NCI-H2029 treated with DMSO at 0.1 percent for 48 hours (cell line): ENCODE measurements at places on chromosomes 3 and 15.

GRCh38 chr15:101689901-101690300 lies 34.4 kb downstream of the TARS3 start:
- DNase-seq: no peak

DNA sequence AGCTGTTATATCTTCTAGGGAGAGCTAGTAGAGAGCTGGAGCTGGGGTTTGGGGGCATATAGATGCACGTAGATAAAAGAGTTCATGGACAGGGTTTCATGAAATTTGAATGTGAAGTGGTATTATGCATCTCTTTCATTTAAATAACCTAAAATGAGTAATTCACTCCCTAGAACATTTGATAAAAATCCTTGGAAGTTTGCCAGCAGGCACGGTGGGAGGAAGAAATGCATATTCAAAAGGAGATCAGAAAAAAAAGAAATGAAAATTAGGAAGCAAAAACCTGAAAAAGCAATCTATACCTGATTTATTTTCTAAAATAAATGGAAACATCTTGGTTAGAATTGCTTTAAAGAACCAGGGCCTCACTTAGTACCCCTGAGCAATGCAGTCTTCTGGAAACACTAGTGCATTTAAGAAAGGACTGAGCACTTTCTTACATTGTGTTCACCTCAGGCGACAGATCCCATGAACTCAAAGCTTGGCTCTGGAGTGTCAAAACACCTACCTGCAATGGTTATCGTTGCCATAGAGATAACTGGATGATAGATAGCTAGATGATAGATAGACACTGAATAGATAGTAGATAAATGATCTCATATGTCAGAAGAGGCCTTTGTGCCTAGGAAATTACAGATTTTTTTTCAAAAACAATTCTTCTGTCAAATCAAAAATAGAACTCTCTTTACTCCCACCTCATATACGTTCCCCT lies 458.6 kb upstream of the THRB start:
- no peak for DNase-seq

GRCh38 chr3:188513662-188514328 lies 359.8 kb downstream of the LPP start:
- no peak for DNase-seq

- no peak for DNase-seq
Measured at GRCh38 chr3:74858086-74858485, 243.6 kb upstream of the CNTN3 start.

- no peak for DNase-seq
Measured at GRCh38 chr3:184474897-184475296, 86.7 kb upstream of the EPHB3 start.

GRCh38 chr3:24475925-24476324 lies 18.7 kb downstream of the THRB start:
- DNase-seq: no peak

DNA sequence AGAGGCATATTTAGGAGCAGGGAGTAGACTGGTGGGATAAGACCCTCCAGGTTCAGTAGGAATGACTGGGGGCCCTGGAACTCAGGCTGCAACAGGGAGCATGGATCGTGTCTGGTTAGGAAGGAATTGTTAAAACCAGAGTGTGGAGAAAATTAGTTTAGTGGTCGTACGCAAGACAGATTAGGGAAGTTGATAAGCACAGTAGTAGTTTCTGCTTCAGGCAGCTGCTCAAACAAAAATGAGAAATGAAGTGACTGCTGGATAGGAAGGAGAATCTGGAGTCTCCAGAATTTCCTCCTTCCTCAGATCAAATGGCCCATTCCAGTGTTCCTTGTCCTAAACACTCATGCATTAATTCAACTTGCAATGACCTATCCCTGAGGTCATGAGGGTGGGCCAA lies 11.2 kb downstream of the MYD88 start:
- no peak for DNase-seq

DNA sequence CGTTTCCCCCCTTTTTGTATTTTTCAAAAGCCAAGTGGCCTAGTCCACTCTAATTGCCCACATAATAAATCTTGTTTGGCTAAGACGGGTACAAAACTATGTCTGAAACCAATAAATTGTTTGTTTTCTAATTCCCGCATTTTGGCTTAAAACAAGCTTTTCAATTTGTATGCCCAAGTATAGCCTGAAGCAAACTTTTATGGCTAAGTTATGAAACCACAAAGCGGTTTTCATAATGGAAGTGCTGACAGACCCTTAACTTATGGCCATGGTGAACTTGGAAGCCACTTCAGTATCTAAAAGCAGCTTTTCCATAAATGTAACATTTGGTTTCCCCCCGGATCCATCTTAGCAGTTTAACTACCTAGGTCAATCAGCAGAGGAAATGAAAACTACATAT lies 29.9 kb upstream of the POLR2M start:
- DNase-seq: no peak

DNA sequence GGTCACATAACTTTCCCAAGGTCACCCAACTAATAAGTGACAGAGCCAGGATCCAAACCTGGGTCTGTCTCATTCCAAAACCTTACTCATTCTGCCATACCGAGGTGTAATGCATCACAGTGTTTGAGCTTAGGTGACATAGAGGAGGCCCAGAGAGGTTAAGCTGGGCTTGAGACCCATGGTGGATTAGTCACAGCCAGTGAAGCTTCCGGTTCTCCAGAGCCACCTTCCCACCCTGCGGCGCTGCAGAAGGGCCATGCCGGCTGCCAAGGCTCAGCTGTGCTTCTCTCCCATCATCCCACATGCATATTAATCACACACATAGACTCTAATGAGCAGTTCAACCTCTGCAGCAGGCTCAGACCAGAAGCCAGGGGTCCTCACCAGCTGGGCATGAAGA lies 42.2 kb downstream of the SPSB4 start:
- no peak for DNase-seq
